ENCODE measurements at places on chromosomes 2 and 18.

- DNase-seq: no peak
Measured at GRCh38 chr2:12109363-12110017, 363.1 kb downstream of the LPIN1 start.

DNA sequence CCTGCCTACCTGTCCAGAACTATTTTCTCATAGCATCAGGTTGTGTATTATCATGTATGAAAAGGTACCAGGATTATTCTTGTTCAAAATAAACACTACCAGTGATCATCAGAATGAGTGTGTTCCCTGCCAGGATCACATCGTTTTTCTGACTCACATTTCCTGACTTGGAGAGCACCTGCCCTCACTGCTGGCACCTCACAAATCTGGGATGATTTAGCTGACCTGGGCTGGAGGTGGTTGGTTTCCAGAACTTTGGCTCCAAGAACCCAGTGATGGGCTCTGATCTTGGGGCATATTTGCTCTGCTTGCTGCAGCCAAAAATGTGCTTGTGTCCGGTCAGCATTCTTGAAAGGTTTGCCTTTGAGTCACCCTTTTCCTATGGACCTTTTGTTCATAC, 836.3 kb upstream of the ACVR2A start:
- no peak for DNase-seq

- DNase-seq: no peak
Measured at GRCh38 chr2:238501311-238501710, 74.6 kb downstream of the ASB1 start.

DNA sequence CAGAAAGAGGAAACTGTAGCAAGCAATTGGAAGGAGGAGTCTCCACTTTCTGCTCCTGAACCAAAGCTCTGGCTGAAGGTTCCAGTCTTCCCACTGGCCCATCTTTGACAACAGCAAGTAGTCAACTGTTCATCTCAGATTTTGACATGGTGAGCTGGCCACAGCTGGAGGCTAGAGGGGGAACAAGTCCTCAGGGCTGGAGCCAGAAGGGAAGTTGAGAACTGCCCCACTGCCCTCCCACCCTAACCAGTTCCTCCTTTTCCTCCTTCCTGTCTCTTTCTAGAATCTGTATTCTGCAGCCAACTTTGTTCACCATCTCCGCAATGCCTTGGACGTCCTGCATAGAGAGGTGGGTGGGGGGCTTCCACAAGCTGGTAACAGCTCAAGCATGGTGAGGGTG, 105.8 kb downstream of the PLB1 start:
- no peak for DNase-seq

DNA sequence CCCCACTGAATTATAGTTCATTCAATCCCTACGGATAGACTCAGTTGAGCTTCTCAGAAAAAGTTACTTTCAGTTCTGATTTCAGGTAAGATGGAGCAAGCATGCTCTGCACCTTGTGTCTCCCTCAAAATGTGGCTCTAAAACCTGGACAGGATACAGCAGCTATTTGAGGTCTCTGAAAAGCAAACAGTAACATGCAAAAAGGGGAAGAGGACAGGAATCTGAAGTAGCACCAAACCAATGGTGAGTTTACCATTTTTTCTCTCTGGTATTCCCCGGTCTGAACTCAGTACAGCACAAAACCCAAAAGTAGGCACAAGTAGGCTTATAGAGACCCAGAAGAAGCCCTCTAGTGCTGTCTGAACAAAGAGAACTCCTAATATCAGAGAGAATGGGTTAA, 34.1 kb downstream of the LANCL1 start:
- peak; percentile 13 for DNase-seq

- no peak for DNase-seq
Measured at GRCh38 chr2:65545837-65546805, 113.7 kb upstream of the SPRED2 start.

GRCh38 chr2:47767497-47767844, 15.5 kb upstream of the MSH6 start:
- no peak for DNase-seq

DNA sequence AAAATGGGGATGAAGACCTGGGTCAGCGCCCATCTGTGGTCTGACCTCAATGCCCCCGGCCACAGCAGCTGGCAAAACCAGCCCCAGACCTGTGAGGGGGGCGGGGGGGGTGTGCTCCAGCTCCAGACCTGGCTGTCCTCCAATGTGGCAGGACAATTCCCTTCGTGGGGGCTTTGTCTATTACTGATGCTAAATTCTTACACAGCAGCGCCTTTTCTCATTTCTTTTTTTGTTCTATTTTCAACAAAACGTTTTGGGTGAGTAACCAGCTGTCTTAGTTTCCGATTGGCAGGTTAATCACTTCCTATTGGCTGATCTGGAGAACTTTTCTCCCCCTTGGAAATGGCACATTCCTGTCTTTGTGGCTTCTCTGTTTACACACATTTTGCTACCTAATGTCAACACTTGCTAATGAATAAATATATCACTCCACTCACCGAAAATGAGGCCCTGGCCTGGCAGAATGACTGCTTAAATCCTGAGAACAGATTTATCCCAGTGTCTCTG, 4.4 kb downstream of the SMAD7 start:
- DNase-seq: no peak

GRCh38 chr2:216932863-216933548, 73.1 kb upstream of the TNP1 start:
- no peak for DNase-seq

DNA sequence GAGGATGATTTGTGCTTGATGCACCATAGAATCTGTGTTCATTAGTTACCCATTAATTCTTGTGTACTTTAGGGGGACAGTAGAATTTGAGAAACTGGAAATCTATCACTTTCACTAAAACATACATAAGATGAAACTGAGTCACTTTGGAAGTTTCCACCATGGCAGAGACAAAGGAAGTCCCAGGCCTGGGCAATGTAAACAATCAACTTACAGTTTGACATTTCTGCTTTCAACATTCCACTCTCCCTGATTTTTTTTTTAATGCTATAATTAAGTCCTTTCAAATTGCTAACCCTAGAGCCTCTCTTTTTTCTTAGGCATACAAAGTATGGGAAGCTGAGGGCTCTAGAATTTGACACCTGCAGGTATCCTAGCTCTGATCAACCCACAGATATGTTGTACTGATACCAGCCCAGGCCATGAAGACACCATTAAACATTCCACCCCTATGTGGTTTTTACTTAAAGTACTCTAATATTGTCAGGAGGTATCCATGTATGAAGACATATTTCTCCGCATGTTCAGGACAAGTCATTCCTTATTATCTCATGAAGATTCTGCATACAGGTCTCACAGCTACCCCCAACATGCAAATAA, 88.5 kb upstream of the GLS start:
- DNase-seq: no peak

DNA sequence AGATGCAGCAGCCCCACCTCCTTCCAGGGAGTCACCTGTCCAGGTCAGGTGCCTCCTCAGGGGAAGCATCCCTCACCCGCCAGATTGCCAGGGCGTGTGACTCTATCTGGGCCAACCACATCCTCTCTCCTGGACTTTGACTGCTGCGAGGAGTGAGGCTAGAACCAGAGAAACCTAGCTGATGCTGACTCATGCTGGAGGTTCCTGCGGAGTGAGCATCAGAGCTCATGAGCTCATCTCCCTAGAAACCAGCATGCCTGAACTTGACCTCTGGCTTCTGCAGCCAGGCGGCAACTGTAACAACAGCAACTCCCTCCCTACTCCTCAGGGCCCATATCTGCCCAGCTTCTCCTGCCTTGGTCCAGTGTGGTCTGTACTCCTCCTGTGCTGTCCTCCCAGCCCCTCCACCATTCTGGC, 28.3 kb upstream of the NT5DC4 start:
- peak; percentile 79 for DNase-seq

DNA sequence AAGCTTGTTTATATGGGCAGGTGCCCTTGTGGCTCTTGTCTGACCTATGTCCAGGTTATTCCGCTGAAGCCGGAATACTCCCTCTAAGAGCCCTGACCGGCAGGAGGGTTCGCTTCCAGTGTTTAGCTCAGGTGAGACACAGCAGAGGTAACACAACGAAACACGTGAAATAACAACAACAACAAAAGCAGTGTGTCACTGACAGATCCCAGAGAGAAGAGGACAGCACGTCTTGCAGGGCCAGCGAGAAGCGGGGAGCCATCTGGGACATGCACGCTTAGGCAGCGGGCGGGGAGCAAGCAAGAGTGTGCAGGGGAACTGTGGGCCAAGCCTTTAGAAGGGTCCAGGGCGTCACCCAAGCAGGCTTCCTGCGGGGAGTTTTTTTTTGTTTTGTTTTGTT, 17.1 kb upstream of the ZDBF2 start:
- DNase-seq: no peak

DNA sequence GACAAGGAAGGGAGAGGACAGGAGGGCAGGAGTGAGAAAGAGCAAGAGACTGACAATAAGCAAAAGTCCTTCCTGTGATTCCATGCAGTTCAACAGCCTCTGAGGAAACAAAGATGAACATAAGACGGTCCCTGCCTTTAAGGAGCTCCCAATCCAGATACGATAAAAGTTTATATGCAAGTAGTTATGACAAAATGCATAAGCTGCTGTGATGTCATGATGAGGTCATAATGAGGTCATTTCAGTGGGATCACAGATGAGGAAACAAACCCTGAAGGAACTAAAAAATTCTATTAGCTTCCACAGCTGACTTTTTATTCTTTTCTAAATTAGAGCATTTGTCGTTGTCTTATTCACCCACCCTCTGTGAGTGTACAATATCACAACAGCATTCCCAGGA, 458.5 kb upstream of the ACVR2A start:
- DNase-seq: no peak

DNA sequence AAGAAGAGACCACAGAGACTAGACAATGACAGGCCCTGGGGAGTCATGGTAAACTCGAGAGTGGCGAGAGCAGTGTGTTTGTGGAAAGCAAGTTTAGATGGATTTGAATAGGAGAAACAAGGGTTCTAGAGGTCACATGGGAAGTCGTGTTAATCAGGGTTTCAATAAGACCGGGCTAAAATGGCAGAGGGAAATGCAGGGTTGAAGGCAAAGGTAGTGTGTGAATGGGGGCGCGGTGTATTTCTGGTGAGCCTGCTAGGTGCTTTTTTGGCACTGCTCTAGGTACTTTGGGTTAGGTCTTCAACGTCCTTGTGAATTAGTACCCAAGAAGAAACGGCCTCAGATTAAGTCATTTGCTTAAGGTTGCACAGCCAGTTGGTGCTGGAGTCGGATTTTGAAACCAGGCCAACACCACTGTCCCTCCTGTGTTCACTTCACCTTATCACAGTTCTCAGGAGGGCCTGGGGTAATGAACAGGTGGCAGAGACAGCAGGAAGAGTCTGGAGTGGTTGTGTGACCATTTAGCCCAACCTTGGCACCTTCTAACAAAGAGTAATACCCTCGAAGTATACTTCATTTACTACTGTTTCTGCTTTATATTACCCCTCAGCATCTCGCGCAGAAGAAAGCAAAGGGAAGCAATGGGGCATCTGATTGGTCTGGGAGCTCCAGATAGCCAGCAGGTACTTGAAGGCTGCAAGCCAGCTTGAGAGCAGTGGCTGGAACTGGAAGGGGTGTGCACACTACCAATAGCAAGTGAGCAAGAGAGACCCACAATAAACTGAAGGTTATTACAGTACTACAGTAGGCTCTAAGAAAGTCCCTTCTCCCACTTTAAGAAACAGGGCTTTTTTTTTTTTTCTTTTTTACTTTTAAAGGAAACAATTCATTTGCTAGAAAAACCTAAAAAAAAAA, 33.4 kb upstream of the GAREM2 start:
- no peak for DNase-seq

- no peak for DNase-seq
Measured at GRCh38 chr2:213007290-213007838, 144.0 kb downstream of the IKZF2 start.

- peak; percentile 61 for DNase-seq
Measured at GRCh38 chr18:70058916-70059315, 111.2 kb upstream of the CD226 start.
